ENCODE measurements at places on chromosomes 11 and 22.
A peak's percentile ranks its signal among the peaks of the same experiment; 100 is the strongest.

DNA sequence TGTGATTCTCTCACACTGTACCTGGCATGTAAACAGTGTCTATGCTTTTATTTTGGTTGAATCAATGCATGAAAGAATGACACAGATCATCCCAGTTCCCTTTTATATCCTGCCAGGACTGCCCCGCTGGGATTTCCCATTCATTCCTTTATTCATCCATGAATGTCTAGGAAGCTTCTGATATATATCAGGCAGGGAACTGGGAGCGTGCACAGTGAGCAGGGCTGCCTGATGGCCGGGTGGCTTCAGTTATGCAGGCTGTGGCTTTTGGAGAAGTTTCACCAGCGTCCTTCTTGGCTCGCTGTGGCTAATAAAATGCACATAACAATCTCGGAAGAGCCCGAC, 789.0 kb downstream of the TBC1D22A start:
- H3K4me1 ChIP-seq = no peaks in the 10 kb centered on the region
- no peak overlapping the region for H3K27ac ChIP-seq

DNA sequence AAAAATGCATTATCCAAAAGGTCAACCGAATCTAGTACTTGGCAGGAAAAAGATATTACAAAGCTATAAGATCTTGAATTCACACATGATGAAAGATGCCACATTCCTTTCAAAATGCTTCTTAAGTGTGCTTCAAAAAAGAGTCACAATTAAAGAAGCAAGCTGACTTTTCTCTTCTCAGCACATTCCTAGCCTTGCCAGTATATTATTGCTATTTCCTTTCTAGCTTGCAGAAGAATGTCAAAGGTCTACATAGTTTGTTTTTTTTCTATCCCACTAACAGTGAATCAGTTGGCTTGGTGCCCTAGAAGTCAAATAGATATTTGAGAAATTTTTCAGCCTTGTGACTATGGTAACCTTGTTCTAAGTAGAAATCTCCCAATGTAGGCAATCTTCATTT, 56.8 kb downstream of the GUCY1A2 start:
- no peak overlapping the region for H3K4me3 ChIP-seq
- no peaks in the 10 kb centered on the region for H3K36me3 ChIP-seq
- no peaks in the 10 kb centered on the region for H3K27me3 ChIP-seq
- no peak for DNase-seq
- H3K4me1 ChIP-seq = no peaks in the 10 kb centered on the region
- no peak overlapping the region for H3K27ac ChIP-seq

DNA sequence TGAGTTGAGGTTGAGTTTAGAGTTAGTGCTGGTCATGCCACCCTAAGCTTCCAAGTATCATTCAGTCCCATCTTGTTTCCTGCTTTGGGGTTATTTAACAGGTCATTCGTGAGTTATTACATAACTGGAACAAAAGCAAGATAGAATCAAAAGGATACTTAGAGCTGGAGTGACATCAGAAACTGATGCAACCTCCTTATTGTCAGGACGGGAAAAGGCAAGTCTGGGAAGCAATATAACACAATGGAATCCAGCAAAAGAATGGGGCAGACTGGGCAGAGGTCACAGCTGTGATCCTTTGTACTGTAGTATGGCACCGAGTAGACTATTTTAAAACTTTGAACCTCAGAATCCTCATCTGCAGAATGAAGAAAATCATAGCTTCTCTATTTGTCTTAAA, 4.4 kb upstream of the PRSS23 start:
- H3K4me1 ChIP-seq = peaks cover 16% of the 10 kb centered on the region
- H3K27ac ChIP-seq = no peak overlapping the region
- no peaks in the 10 kb centered on the region for H3K36me3 ChIP-seq
- peaks cover 61% of the 10 kb centered on the region for H3K27me3 ChIP-seq
- no peak for DNase-seq

DNA sequence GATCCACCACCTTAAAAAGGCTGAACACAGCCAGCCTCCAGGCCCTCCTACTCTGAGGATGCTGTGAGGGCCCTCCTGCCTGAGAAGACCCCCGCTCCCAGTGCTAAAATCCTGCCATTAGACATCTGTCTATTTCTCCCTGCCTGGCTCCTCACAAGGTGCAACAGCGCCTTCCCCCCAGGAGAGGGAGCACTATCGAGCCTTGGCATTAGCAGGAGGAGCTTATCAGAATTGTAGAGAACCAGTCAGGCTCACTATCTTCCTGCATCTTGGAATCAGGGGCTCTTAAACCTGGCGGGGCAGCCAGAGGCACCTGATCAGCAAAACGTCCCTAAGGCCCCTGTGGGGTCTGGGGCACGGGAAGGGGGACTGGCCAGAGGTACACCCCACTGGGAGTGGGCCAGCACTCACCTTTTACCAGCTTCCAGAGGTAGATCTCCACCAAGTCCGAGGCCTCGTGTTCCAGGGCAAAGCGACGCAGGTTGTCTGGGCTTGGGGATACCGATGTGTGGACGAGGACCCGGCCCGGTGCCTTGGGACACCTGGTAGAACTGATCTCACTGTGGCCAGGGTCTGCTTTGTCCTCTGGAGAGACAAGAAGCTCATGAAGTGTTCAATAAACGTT, 28.7 kb downstream of the CHRDL2 start:
- peak; percentile 75 for DNase-seq
- peaks cover 2% of the 10 kb centered on the region for H3K27me3 ChIP-seq
- no peak overlapping the region for H3K4me3 ChIP-seq
- H3K4me1 ChIP-seq = no peaks in the 10 kb centered on the region

- no peaks in the 10 kb centered on the region for H3K27me3 ChIP-seq
- peak overlapping the region; percentile 37 for H3K4me3 ChIP-seq
- H3K36me3 ChIP-seq = peaks cover 26% of the 10 kb centered on the region
- DNase-seq = no peak
Observed at GRCh38 chr11:48019595-48019994, 39.2 kb downstream of the PTPRJ start.

- H3K36me3 ChIP-seq = no peaks in the 10 kb centered on the region
- no peak overlapping the region for H3K4me3 ChIP-seq
- DNase-seq = no peak
- H3K27ac ChIP-seq = no peak overlapping the region
Observed at GRCh38 chr11:33553486-33553885, 147.1 kb downstream of the C11orf91 start.

- no peak overlapping the region for H3K27ac ChIP-seq
- H3K27me3 ChIP-seq = no peaks in the 10 kb centered on the region
- peaks cover 54% of the 10 kb centered on the region for H3K36me3 ChIP-seq
- no peak overlapping the region for H3K4me3 ChIP-seq
- DNase-seq = no peak
Observed at GRCh38 chr22:45783021-45783420, 111.4 kb downstream of the ATXN10 start.

GRCh38 chr22:26238596-26238995, 69.3 kb downstream of the SEZ6L start:
- no peak overlapping the region for H3K4me3 ChIP-seq
- H3K27me3 ChIP-seq = peaks cover 3% of the 10 kb centered on the region
- no peaks in the 10 kb centered on the region for H3K4me1 ChIP-seq
